Stimulated activated CD8-positive, alpha-beta memory T cell treated with anti-CD3 and anti-CD28 coated beads, Interleukin-15, amount 100 ng/mL, for 4 hours (primary cell): ENCODE measurements at places on chromosomes 2 and 18.

GRCh38 chr2:33559328-33559727 lies 39.8 kb downstream of the FAM98A start:
- DNase-seq, result no peak

DNA sequence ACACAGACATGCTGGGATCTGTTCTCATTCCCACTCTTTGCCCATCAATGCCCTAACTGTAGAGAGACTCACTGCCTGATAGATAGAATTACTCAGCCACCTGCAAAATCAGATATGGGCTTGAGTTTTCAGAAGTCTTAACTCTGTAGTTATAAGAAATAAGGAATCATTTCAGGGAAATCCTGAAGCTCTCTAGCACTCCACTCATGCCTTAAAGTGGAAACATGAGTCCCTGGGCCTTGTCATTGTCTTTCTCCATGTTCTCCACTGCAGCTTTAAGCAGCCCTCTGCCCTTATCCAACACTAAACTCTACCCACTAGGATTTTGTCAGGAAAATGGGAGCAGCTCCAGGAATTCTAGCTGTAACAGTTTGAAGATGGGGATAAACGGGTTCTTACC lies 192.5 kb downstream of the SNTG2 start:
- no peak for DNase-seq

GRCh38 chr2:232980683-232981082 lies 32.4 kb downstream of the NGEF start:
- no peak for DNase-seq

GRCh38 chr2:17894005-17894404 lies 15.5 kb downstream of the KCNS3 start:
- no peak for DNase-seq

GRCh38 chr2:43157506-43158246 lies 68.7 kb downstream of the ZFP36L2 start:
- DNase-seq, result no peak

- DNase-seq, result no peak
These were observed 184.2 kb downstream of the ZNF521 start for GRCh38 chr18:25167612-25168410.

- no peak for DNase-seq
These were observed 145.0 kb downstream of the ZBTB7C start for GRCh38 chr18:48263914-48264902.

GRCh38 chr2:46657042-46657504 lies 177.7 kb downstream of the TMEM247 start:
- DNase-seq, result no peak

DNA sequence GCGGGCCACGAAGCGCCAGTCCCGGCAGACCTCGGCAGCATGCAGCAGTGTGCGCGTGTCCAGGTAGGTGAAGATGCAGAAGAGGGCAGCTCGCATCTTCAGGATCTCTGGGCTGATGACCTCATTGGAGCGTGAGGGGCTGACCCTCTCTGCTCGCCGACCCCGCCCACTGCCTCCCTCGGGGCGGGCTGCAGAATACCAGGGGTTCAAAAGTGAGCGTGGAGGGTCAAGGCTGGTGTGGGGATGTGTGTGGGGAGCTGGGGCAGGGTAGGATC lies 20.0 kb downstream of the FBXO41 start:
- DNase-seq, result no peak

DNA sequence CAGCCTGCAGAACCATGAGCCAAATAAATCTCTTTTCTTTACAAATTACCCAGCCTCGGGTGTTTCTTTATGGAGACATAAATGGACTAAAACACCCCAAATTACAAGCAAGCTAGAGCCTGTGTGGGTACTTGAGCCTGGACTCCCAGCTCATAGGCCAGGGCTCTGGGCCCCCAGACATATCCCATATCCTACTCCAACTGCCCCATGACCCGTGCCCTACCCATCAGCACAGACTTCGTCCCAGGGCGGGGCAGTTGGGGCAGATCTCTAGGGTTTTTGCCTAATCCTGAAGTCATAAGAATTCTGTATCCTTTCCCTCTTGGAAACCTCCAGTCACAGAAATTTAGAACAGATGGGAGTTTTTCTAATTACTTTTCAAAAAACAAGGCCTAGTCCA lies 90.7 kb downstream of the DDX1 start:
- DNase-seq, result no peak

DNA sequence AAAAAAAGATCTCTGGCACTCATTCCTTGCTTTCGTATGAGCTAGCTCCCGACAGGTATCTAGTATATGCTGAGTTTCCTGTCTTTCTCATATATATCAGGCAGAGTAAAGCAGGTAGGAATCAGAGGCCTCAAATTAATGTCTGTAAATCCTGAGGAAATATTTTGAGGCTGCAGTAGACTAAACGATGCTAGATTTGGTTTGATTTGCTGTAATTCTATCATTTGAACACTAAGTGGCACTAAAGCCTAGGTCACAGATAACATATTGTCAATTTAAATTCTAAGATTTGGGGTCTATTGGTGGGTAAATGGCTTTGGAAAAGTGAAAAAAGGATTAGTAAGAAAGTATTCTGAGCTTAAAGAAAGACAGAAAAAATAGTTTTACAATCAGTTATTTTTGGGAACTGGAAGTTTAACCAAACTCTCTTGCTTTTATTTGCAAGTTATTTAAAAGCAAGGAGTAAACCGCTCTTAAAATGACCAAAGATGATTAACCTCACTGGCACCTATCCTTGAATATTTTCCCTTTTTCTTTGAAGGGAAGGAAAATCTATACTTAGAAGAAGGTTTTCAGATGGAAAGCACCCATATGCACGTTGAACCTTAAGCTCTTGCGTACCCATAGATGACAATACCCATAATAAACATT lies 37.6 kb upstream of the SLC4A10 start:
- no peak for DNase-seq

DNA sequence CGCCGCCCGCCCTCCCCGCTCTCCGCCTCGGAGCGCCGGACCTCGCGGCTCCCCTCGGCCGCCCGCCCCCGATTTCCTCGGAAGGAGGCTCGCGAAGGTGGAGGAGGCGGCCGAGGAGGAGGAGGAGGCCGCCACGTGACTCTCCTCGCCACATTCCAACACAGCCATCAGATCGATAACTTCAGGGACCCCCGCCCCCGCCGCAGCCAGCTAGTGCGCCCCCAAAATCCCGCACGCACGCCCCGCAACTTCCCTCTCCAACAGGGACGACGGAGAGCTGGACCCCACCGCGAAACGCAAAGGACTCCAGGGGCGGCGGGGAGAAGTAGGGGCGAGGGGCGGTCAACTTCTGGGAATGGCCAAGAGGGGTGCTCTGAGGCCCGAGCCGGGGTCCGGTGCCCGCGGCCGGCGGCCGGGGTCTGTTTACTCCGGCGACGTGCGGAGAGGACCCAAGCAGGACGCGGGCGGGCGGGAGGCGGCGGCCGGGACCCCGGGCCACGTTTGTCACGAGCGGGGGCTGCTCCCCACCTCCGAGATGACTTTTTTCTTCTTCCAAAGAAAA lies 2.0 kb downstream of the ZNF521 start:
- no peak for DNase-seq

DNA sequence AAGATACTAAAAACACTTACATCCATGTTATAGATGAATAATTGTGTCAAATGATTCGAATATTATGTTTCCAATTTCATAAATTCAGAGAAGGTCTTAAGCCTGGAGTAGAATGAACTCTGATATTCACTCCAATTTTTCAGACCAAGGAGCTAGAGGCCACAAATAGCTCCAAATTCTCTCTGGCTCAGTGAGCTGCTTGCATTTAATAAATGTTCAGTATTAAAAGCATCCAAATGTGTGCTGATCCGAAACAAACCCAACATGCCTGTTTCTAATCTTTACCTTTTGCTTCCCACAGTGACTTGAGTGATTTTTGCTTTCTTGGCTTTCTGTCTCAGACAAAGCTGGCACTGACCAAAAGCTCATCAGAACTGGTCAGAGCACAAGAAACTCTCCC lies 291.4 kb downstream of the CCDC85A start:
- DNase-seq, result no peak

- DNase-seq, result no peak
These were observed 244.6 kb upstream of the HNRNPA3 start for GRCh38 chr2:176967911-176968450.

DNA sequence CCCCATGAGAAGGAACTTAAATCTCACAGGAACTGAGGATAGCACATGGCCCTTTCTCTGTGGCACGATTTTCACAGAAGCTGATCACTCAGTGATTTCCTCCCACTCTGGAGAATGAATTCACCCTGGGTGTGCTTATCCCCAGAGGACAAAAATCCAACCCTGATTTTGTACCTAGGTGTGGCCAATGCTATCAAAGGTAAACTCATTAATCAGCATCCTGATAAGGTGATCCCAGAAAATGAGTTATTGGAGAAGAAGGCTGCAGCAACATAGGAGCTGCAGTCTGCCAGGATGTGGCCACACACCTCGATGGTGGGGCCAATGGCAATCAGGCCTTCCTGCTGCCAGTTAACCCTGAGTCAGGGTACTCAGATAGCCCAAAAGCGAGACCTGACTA lies 8.2 kb upstream of the SULT1C2 start:
- no peak for DNase-seq

DNA sequence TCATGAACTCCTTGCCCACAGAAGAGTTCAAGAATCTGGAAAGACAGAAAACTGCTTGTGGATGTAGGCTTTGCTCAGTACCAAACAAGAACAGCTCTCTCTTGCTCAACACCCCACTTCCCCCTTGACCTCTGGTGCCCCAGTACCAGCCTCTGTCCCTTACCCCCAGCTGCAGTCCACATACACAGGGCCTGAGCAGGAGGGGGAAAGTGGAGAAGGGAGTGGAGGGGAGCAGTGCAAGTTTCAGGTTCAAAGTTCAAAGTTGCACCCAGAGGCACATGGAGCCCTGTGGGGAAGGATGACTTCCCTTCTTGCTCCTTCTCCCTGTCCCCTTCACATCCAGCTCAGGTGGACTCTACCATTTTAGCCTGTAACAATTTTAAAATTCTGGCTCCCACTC lies 61.1 kb upstream of the LPIN2 start:
- no peak for DNase-seq

GRCh38 chr2:24435391-24436316 lies 55.4 kb upstream of the NCOA1 start:
- DNase-seq, result no peak

DNA sequence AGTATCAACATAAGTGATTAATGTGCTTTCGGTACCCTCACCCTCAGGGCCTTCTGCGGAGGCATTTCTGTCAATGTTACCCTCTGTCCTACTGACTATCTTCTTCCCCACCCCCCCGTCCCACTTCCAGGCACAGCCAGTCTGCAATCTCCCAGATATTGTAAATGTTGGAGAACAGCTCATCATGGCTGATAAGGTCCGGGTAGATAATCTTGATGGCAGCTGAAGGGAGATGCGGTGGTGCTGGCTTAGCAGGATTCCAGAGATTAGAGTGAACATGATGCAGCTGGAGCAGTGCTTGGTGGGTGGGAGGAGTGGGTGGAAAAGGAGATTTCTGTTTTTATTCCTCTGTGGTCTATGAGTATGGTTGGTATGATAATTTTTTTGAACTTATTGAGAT lies 15.5 kb downstream of the GTF2A1L start:
- no peak for DNase-seq

GRCh38 chr2:227198866-227199265 lies 34.4 kb downstream of the COL4A3 start:
- DNase-seq, result no peak

DNA sequence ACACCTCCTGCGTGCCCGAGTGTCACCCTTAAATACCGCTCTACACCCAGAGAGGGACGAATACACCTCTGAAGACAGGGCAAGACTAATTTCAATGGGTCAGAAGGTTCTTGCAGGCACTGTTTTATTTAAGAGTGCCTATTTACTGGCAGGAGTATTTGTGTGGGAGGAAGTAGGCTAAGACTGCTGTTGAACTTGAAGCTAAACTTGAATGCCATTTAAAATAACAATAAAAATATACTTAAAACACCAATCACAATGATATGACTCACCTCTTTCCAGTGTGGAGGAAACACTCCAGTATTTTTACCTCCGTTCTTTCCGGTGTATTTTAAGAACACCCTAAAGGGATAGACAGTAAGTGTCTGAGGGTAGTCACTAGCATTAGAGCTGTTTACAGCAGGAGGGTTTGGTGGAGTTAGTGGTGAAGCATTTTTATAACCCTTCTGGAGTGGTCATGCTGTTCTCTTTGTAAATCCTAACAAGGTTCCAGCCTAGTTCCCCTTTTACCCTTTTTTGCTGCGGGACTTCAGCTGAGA lies 9.6 kb upstream of the HOXD1 start:
- no peak for DNase-seq

DNA sequence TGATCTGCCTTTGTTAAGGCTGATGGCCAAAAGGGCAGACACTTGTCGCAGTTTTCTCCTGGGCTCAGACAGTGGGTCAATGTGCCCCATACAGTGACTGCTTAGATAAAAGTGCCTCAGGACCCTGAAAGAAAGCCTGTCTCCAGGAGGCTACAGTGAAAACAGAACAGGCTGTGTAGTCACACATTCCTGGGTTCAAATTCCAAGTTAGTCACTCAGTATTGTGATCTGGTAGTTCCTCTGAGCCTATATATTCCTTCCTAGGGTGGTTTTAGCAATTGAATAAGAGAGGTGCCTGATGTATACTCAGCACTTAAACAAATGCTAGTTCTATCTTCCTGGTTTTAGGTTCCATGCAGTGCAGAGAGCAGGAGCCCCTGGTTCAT lies 54.4 kb downstream of the RPL37A start:
- no peak for DNase-seq

DNA sequence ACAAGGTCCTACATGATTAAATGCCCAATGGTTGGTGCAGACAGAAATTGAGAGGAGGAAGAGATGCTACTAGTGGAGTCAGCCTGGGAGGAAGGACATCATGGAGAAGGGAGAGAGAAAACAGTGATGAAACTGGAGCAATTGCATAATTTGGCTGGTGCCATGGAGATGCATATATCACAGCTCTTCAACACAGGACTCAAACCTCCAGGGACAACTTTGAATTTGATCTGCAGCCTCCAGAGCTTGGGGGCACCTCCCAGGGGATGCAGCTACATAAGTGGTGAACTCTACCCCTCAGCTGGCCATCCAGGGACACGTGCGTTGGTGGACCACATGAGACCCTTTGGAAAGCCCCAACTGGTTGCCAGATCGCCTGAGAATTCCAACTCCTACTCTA lies 80.4 kb downstream of the CTAGE1 start:
- no peak for DNase-seq

- DNase-seq, result no peak
These were observed 425.1 kb downstream of the NRXN1 start for GRCh38 chr2:50606860-50607259.

DNA sequence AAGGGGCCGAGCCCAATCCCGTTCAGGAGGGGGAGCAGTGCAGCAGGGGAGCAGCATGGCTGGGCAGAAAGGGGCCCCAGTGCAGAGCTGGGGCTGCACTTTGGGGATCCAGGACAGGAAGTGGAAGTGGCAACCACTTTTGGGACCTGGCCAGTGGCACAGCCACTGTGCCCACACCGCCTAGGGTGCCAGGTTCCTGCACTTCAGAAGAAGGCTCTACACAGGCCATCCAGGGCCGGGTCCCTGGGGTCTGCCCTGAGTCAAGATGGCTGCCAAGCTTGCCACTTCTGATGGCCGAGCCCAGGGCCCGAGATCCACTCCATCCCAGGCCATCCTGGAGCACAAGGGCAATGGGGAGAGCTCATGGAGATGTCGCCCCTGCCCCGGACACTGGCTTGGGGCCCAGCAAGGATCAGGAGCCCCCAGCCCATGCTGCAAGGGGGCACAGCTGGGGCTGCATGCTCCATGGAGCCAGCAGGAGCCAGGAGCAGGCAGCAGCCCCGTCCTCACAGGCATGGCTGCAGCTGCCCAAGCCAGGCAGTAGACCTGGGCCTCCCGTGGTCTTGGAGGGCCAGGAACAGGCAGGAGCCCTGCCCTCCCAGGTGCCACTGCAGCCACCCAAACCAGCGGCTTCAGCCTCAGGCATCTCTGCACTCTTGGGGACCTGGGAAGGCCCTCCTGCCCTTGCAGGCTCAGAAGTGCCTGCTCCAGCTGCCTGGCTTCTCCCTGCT lies 35.0 kb upstream of the ID2 start:
- no peak for DNase-seq
